AG20443 (cell line): ENCODE measurements at places on chromosomes 11 and 22.

GRCh38 chr11:128942817-128943427 lies at the start of gene TP53AIP1:
Gene TP53AIP1, minus strand, starts transcription at chr11:128942871. Its CDS starts 5,053 bp downstream, at chr11:128937818.
- DNase-seq, result no peak

GRCh38 chr11:133563505-133564025 lies 31.3 kb upstream of the OPCML start:
- DNase-seq, result no peak

DNA sequence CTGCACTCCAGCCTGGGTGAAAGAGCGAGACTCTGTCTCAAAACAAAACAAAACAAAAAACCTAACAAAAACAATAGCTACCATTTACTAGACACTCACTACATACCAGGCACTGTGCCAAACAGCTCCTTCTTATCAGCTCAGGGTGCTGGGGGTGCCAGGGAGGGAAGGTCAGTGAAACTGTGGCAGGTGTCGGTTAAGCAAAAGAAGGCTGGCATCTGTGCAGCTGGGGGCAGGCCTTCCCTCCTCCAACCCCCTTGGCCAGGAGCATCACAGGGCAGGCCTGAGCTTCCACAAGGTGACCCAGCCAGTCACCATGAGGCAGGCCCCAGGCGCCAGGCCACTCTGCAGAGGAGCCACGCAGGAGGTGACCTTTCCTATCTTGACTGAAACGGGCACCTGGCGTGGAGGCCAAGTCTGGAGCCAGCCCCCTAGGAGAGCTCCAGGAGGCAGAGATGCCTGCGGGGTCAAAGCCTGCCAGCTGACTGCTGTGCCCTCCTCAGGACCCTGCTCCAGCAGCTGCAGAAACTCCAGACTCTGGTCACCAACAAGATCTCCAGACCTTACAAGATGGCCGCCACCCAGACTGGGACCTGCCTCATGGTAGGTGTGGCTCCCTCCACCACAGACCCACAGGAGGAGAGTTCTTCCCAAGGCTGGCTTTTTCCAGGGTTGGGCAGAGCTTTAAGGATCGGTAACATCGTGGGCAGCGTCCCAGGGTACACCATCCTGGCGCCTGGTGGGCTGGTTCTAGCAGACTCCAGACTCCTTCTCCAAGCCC lies 31.3 kb upstream of the DGKZ start:
- no peak for DNase-seq

- DNase-seq, result no peak
Measured at GRCh38 chr11:108278546-108278945, 55.7 kb downstream of the ATM start.

- DNase-seq, result no peak
Measured at GRCh38 chr11:64093233-64094039, 57.7 kb downstream of the FLRT1 start.

GRCh38 chr11:77101043-77101537 lies 1.6 kb upstream of the OMP start:
- DNase-seq, result peak; percentile 55

DNA sequence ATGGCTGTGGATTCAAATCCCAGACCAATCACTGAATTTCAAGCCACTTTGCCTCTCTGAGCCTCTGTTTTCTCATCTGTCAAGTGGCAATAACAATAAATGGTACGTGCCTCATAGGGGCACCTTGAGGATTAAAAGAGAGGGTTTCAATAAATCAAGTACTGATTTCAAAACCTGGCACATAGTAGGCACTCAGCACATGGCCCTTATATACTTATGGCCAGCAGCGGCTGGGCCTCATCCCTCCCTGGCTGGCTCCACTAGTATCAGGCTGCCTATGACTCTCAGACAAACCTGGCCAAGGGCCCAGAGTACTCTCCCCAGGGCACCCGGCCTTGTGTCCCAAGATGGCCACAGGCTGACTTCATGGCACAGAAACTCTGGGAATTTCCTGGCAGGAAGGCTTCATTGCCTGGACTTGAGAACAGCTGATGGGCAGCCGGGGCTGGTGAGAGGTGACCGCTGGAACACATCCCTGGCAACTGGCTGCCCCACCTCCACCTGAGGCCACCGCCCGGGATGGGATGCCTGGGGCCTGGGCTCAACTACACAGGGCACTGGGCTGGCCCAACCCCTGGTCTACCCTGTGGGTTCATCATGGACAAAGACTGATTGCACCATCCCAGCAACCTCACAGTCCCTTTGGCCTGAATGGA lies 3.4 kb downstream of the FADS3 start:
- DNase-seq, result peak; percentile 91

GRCh38 chr11:66981976-66982578 lies 7.0 kb downstream of the C11orf86 start:
- peak; percentile 85 for DNase-seq

GRCh38 chr11:27894552-27894951 lies 194.3 kb upstream of the BDNF start:
- no peak for DNase-seq

- no peak for DNase-seq
Measured at GRCh38 chr22:24997023-24997422, 44.5 kb downstream of the KIAA1671 start.

DNA sequence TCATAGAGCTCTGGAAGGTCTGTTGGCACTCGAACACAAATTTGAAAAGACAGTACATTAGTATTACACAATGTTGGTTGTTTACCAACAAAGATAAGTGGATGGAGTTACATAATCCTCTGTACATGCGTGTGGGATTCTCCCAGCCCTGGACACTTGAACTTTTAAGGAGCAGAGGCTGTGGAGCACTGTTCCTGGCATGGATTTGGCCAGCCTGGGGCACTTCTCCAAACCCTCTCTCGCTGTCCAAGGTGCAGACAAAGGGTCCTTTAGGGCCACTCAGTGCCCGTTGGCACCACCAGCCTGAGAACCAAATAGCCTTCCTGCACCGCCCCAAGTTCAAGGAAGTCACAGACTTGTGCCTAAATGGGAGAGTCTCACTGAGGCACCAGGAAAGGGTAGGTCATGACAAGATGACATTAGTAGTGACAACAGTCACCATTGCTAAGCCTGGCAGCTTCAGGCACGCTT lies 1.6 kb upstream of the ANO1 start:
- DNase-seq, result no peak

GRCh38 chr22:43618517-43618916 lies 193.6 kb downstream of the EFCAB6 start:
- DNase-seq, result no peak

GRCh38 chr11:75035911-75036565 lies 47.3 kb downstream of the NEU3 start:
- DNase-seq, result no peak

DNA sequence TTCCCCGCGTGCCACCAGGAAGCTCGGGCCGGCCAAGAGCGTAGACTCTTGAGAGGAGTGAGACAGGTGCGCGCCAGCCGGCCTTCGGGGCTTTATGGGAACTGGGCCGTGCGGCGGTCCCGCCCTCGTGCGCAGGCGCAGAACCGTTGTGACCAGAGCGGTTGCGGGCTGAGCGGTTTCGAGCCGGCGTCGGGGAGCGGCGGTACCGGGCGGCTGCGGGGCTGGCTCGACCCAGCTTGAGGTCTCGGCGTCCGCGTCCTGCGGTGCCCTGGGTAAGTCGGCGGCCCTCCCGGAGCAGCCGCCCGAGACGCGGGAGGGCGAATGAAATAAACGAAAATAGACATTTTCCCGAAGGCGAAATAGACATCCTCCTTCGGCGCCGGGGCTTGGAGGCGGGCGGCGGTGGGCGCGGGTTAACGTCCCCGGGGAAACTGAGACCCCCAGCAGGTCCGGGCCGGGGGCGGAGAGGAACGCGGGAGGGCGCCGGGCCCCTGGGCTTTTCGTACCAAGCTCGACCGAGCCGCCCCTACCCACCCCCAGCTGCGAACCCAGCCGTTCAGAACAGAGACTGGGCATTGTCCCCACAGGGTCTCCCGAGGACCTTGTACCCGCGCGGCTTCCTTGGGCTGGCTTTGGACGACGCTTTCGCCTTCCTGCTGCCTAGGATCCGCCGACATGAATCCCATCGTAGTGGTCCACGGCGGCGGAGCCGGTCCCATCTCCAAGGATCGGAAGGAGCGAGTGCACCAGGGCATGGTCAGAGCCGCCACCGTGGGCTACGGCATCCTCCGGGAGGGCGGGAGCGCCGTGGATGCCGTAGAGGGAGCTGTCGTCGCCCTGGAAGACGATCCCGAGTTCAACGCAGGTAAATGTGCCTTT lies at the start of gene ASRGL1:
Gene ASRGL1, plus strand, starts transcription at position 146 of the 879 bp plus-strand sequence. Its CDS starts 530 bp downstream, at position 676.
- DNase-seq, result peak; percentile 96

GRCh38 chr11:69083531-69084247 lies 35.0 kb downstream of the TPCN2 start:
- no peak for DNase-seq

GRCh38 chr22:48137640-48138039 lies 1375.2 kb downstream of the TBC1D22A start:
- DNase-seq, result no peak

DNA sequence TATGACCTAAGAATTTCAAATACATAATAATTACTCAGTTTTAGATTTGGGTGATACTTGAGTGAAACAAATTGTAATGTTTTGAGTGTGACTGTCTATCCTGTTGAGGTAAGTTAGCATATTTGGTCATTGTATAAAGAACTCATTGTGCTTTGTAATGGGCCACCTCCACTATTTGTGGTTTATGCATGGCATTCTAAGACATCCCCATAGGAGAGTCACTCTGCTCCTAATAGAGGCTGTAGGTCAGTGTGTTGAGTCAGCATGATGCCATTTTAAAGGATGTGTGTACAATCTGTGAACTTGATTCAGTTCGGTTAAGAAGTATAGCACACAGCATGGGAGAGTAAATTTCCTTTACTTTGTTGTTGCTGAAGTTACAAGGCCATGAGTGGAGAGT lies 1112.4 kb downstream of the JRKL start:
- DNase-seq, result no peak

GRCh38 chr22:30870451-30871345 lies 97.9 kb downstream of the MORC2 start:
- no peak for DNase-seq

DNA sequence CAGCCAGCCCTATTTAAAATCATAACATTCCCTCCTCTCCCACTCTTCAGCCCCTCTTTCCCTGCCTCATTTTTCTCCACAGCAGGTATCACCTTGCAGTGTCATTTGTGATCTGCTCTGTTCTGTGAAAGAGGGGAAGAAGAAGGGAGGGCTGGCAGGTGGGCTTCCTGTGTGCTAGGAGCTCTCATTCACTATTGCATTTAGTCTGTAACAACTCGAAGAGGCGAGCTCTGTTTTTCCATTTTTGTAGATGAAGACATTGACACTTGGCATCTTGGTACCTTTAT lies 52.1 kb upstream of the CRYBB3 start:
- no peak for DNase-seq

- no peak for DNase-seq
Measured at GRCh38 chr11:57901756-57902155, 121.9 kb upstream of the OR9Q1 start.

DNA sequence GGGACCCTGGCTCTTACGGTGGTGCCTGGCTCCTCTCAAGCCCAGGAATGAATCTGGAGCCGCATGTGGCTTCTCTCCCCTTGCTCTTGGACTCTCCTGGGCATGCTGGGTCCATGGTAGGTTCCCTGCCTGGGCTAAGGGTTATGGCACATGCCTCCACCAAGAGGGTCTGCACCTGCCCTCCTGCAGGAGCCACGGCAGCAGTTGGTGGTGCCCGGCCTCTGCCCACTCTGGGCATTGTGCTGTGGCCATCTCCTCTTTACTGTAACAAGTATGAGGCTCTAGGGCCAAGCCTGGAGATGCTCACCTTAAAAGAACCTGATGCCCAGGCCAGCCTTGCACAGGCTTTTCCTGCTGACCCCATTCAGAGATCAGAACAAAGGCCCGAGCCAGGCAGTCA lies 104.0 kb upstream of the PITPNB start:
- DNase-seq, result no peak
